Sigmoid colon (tissue), 7 donors: ENCODE measurements at places on chromosomes 16 and 17.

GRCh38 chr17:60577147-60577915 lies 22.7 kb upstream of the PPM1D start:
- peak; percentile 74 for DNase-seq

- DNase-seq, result peak; percentile 28
Measured at GRCh38 chr16:73028721-73029361, 19.1 kb downstream of the ZFHX3 start.

DNA sequence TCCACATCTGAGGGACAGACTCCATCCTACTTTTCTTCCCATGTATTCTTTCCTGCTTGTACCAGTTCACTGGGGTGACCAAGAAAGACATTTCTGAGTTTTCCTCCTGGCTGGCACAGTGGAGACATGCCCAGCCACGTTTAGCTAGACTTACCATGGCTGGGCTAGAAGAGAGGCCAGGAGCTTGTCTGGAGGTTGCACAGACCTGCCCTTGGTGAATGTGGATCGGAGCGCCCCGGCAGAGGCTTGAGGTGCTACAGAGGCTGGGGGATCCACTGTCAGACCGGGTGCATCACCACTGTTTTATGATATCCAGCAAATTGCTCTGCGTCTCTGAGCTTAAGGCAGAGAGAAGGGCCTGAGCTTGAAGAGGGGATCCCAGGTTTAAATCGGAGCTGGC lies 3.5 kb downstream of the IL4R start:
- peak; percentile 68 for DNase-seq

DNA sequence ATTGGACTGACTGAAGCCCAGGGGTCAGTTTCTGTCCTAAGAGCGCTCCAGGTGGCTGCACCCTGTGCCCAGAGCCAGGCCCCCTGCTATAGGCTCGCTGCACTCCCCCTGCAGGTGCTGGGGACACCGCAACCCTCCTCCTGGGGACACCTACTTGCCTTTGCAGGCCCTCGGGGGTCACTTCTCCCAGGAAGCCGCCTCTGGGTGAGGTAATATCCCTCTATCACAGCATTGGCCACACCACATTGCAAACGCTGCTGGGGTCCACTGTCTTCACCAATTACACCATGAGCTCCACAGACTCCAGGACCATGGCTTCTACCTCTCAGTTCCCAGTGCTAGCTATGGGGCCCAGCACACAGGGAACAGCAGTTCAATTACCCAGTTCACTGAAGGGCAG lies 14.9 kb downstream of the USP36 start:
- DNase-seq, result peak; percentile 58

DNA sequence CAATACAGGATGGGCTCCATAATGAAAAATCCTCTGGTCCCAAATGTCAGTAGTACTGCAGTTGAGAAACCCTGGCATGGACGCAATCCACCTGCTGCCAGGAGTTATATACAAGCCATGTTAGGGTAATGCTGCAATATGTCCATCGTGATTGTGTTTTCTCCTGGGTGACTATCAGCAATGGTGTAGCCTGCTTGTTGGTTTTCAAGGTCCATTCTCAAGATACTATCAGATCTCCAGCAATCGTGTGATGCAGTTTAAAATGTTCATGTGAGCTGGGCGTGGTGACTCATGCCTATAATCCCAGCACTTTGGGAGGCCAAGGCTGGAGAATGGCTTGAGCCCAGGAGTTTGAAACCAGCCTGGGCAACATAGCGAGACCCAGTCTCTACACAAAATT lies 24.0 kb downstream of the ABCC1 start:
- no peak for DNase-seq

DNA sequence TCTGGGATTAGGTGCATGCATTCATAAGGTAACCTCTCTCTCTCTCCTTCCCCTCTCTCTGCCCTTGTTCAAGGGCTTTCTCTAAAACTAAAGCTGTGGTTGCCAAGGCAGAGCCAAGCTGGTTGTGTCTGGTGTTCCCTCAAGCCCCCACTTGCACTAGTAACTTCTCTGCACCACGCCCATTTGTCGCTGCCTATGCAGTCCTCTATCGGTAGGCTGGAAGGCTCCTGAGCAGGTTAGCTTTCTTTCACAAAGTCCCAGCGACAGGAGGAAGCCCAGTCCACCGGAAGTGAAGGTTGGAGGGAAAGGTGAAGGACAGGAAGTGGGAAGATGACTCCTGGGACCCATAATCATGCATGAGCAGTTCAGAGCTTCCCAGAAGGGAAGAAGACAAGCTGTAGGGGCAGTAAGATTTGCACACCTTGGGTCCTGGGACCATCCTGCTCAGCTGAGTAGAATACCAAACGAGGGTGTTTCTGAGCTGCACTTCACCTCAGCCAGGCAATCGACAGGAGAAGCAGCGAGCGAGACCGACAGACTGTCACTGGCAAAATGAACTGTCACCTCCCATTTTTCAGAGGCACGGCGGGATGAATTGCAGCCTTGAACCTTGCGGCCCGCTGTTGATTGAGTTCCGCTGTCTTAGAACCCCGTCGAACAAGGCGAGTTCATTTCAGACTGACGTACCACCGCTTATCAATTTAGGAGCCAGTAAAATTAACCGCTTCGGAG lies 14.7 kb upstream of the SKAP1 start:
- no peak for DNase-seq
